Eye (tissue), 1 donor: ENCODE measurements at places on chromosomes 12 and 14.

DNA sequence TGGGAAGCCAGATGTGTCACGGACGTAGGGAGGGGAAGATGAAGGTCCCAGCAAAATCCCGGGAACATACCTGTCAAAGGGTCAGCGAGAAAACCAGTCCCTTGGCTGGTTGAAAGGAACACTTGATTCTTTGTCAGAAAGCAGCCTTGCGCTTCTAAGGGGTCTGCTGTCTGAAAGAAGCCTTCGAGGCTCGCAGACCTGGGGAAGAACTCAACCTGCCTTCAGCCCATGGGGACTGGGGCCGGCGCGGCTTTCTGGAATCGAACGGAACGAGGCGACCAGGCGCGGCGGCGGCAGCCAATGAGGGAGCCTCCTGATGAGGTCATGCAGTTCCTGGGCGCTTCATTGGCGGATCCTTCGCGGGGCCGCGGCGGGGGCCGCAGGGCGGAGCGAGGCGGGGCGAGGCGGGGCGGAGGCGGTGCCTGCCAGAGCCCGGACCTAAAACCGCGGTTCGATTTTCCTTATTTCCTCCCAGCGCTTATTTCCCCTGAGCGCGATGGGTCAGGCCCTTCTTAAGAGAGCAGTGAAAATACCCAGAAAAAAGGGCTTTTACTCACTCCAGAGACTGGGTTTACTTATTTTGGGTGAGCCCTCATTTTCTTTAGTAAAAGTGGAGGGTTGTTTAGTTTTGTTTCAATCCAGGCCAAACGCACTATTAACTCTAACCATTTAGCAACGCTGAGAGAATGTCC lies 11.8 kb upstream of the TTC7B start:
- peak; percentile 97 for DNase-seq

DNA sequence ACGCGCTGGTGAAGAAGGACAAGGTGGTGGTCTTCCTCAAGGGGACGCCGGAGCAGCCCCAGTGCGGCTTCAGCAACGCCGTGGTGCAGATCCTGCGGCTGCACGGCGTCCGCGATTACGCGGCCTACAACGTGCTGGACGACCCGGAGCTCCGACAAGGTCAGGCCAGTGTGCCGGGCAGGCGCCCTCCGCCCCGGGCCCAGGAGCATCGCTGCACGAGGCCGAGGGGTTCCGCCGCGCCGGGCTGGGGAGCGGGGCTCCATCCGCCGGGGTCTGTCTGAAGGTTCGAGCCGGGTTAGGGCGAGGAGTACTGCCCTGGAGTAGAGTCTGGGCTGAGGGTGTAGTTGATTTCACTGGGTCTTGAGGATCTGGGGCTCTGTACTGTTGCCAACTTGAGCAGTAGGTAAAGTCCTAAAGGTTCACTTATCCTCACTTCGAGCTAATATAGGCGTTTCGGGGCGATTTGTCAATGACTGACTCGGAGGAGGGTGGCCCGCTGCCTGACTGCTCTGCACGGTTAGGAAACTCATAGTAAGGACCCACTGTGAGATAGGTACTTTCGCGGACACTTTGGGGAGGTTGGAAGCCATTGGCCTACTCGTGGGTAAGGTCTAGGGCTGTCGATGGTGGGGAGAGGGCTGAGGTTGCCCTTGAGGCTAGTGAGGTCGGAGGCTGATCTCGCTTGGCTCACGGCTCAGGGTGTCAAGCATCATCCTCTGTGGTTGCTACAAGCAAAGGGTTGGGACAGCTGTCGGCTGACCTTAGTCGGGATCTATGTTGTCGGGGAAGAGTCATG lies 574 bp downstream of the GLRX5 start:
- DNase-seq = peak; percentile 68

- DNase-seq = peak; percentile 24
Observed at GRCh38 chr12:117494833-117495655, 133.6 kb upstream of the NOS1 start.

DNA sequence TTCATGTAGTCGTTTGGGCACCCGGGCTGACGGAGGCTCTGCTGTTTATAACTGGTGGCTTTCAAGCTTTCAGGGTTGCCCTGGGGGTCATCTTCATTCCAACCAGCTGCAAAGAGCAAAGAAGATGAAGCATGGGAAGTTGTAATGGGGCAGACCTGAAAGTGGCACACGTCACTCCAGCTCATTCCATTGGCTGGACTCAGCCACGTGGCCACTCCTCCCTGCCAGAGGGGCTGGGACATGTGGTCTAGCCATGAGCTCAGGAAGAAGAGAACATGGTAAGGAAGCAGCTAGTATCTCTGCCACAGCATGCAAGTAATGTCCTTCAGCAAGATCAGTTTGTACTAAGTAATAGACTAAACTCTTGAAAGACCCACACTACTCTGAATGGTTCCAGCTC lies 51.7 kb upstream of the FERMT2 start:
- DNase-seq = no peak

GRCh38 chr12:50088577-50089335 lies 3.6 kb downstream of the SMARCD1 start:
- DNase-seq = peak; percentile 60

GRCh38 chr12:99605-100004 lies 33.0 kb downstream of the IQSEC3 start:
- no peak for DNase-seq

GRCh38 chr12:20778969-20779368 lies 31.5 kb upstream of the SLCO1B3 start:
- DNase-seq = no peak

GRCh38 chr14:89912667-89913211 lies 41.8 kb downstream of the EFCAB11 start:
- peak; percentile 82 for DNase-seq

DNA sequence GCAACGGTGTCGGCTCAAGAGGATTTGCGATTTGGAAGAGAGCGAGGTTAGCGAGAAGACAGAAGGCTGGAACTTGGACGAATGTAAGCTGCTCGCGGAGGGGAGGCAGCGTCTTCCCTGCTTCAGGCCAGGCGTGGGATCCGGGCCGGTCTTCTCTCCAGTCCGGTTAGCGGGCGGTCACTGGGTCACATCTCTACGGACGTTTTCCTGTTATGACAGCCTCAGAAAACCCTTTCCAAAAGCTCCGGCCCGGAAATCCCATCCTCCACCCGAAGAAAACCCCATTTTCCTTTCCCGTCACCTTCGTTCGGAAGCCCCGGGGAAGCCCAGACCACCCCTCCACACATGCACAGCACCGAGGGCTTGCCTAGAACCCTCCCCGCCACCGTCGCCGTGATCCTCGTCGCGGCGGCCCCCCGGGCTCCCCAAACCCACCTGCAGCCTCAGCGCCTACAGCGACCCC lies 268 bp downstream of the NDUFB1 start:
- no peak for DNase-seq

- DNase-seq = no peak
Observed at GRCh38 chr12:57837864-57838562, 8.5 kb downstream of the CTDSP2 start.

DNA sequence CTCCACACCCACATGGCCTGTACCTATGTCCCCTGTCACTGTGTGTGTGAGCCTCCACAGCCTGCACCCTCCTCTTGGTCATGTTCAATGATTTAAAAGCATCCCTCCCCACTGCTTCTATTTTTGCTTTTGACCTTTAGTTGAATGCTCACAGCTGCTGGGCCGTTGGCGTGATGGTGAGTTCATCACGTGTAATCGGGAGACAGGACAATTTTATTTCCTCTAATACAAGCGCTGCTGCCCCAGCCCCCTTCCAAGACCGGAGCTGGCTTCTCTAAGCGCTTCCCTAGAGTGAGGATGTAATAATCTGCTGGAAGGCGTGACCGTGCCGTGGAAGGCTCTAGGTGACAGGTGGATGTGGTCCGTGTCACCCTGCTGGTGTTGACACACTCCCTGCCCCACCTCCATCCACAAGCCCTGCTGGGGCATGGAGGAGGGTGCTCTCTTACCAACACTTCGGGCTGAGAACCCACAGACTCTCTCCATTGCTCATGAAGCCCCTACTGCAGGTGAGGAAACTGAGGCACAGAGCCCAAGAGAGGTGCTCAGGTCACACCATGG lies 25.4 kb downstream of the CCDC85C start:
- no peak for DNase-seq

GRCh38 chr14:74670726-74671411 lies 42.0 kb downstream of the AREL1 start:
- no peak for DNase-seq
